Activated CD8-positive, alpha-beta T cell treated with anti-CD3 and anti-CD28 coated beads for 36 hours (primary cell): ENCODE measurements at places on chromosomes 4 and X.

GRCh38 chr4:76758290-76758882 is 139.6 kb downstream of the SOWAHB start:
- no peak for DNase-seq

DNA sequence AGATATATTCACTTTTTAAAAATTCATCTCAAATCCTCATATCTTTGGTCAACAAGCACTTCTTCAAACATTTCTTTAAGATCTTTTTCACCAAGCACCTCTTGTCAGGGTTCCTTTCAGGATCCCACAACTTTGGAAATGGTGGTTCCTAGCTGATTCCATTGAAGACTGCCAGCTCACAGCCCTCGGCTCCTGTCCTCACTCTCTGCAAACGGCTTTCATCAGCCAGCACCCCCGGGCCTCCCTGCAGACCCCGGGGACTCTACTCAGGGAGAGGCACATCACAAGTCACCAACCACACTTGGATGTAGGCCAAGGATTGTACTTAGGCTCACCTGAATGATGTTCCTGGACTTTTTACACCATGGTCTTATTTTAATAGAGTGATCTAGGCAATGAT is 20.0 kb downstream of the ZBTB33 start:
- no peak for DNase-seq

- DNase-seq, result no peak
Observed at GRCh38 chr4:39713691-39714090, 15.8 kb downstream of the UBE2K start.

DNA sequence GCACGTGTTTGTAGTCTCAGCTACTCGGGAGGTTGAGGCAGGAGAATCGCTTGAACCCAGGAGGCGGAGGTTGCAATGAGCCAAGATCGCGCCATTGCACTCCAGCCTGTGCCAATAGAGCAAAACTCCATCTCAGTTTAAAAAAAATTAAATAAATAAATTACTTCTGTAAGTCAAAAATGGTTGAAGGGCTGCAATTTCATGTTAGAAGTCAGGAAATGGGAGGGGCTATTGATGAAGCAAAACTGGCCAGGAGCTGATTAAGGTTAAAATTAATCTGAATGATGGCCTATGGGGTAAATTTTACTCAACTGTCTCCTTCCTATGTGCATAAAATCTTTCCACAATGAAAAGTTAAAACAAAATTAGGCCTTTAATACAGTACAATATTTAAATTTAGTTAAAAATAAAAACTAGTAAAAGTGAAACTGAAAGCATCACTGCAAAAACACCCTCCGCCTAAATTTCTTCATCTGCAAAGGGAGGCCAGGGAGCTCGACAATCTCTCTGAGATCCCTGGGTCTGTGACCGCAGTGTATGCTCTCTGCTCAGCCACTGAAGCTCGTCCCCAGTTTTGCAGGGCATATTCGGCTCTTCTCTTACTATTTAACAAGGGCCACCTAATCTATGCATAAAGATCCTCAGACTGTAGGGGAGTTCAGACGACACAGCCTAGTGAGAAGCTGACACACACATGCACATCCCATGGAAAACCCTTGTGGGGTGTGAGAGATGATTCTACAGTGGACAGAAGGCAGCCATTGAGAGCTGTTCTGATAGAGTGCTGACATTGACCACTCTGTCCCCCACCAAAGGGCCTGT is 57.2 kb downstream of the IRF2 start:
- DNase-seq, result peak; percentile 73

DNA sequence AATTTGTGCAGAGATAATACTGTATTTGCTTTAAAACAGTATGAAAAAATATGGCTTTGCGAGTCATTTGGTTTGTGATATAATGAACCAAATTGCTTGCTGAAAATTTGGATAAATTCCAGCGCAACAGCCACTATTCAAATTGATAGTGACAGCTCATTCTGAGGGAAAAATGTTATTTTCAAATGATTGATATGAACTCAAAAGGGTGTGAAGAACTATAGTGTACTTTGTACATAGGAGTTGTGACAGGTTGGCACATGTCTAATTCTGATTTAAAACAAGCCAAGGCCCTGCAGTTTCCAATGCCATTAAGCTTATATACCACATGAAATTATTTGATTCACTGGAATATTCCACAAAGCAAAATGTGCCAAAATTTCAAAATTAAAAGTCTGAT is 1628.9 kb upstream of the AGA start:
- DNase-seq, result no peak

DNA sequence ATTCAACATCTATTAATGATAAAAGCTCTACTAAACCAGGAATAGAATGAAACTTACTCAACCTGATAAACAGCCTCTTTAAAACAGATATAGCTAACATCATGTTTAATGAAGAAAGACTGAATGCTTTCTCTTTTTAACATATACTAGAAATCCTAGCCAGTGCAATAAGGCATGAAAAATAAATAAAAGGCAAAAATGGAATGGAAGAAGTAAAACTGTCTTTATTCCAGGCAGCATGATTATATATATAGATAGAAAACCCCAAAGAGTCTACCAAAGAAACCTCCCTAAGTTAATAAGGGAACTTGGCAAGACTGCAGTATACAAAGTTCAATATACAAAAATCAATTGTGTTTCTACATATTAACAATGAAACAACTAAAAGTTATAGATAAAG is 25.5 kb downstream of the WDFY3 start:
- DNase-seq, result no peak

GRCh38 chr4:114921191-114921590 is 192.2 kb downstream of the NDST4 start:
- DNase-seq, result no peak

DNA sequence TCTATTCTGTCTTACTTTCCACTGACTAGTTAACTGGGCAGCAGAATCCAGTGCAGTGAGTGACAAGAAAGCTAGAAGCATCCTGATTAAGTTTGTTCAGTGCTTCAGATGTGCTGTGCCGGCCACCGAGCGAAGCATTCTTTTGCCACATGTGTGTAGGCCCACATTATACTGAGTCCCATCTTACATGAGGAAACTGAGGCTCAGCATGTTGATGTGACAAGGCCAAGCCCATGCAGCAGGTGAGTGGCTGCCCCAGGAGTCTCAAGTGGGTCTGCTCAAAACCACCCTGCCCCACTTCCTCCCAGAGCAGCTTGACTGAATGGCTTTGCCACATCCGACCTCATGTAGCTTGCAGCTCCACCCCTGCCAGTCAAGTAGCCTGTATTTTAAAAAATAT is 50.5 kb downstream of the RHOH start:
- DNase-seq, result peak; percentile 80

- no peak for DNase-seq
Observed at GRCh38 chrX:123424546-123424945, 240.5 kb downstream of the GRIA3 start.

GRCh38 chrX:2503591-2504500 is 3.1 kb upstream of the DHRSX start:
- DNase-seq, result no peak

DNA sequence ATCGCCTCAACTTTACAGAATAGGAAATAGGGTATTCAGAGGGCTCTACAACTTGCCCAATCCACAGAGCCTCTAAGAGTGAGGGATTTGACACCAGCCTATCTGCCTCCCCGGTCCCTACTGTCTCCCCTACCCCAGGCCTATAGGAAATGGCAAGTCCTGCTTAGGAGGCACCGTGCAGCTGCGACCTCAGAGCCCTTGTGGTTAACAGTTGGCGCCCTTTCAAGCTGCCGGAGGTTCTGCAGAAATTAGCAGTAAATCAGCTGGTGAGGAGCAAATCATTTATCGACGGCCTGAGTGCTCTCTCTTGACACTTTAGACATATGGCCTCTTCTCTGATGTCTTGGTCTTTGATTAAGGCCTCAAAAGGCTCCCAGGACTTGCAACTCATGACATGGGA is 96.9 kb downstream of the CLNK start:
- DNase-seq, result peak; percentile 70

DNA sequence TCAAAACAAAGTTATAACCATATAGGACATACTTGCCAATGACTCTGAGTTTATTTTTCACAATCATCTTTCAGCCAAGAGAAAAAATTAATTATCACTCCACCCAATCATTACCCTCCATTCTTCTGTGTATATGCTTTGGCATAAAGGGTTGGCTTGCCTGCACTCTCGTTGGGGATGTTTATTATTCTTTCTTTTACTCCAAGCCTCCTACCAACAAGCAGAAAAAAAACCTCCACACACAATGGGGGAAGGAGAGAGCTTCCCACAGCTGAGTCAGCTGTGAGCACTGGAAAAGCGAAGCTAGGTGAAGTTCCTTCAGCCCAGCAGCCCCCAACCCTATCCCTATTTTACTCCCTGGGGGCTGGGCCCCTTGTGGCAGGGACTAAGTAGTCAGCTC is 1.5 kb downstream of the OPHN1 start:
- DNase-seq, result no peak

- peak; percentile 9 for DNase-seq
Observed at GRCh38 chrX:57528670-57529255, 63.0 kb upstream of the ZXDB start.

GRCh38 chrX:119201570-119201969 is 34.5 kb upstream of the PGRMC1 start:
- DNase-seq, result no peak

- DNase-seq, result no peak
Observed at GRCh38 chrX:15790769-15791290, 546 bp downstream of the ZRSR2 start.

DNA sequence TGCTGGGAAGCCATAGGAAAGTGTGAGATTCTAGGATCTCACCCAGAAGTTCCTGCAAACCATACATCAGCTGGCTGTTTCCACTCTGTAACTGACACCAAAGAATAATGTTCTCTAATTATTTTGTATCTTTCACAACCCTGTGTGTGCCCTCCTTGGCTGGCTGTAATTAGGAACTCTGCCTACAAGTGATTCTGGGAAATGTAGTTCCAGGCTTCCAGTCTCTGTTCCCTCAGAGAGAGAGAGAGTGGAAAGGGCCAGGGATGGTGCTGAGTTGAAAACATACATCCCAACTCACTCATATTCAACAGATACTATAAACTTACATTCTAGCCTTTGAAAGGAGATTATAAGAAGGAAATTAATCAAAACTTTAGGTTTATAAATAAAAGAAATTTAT is 57.5 kb upstream of the C1QTNF7 start:
- DNase-seq, result no peak

DNA sequence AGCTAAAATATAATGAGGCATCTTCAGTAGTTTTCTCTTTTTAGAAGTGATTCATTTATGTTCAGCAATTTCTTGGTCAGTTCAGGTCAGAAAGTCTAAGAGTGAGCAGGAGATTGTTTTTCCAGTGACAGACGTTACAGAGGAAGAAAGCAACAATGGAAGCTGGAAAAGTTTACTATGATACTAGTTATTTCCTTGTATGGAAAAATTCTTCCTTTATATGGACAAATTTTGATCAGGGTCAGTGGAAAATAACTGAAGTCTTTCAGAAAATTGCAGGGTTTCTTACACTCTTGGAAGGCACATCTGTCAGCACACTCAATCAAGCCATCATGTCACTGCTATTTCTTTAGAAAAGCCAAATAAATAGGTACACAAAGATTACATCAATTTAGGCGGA is 1120.7 kb downstream of the FAT4 start:
- DNase-seq, result no peak

GRCh38 chrX:73728602-73729001 is 165.6 kb downstream of the CHIC1 start:
- no peak for DNase-seq

GRCh38 chr4:140109737-140110136 is 44.2 kb downstream of the MAML3 start:
- no peak for DNase-seq

DNA sequence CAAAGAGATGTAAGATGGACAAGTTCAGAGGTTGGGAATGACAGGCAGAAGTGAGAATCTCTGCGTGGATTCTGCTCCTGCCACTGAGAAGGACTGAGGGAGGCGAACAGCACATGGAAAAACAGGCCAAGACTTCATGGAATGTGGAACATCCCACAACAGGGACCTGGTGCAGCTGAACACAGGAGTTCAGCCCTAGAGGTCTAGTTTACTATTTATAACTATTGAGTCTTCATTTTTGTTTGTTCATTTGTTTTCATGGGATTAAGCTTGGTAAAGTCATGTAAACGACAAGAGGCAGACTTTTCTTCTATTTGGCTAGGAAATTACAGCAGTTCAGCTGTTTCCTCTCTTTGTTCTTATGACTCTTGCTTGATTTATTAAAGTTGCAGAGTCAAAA is 234.5 kb downstream of the MAML3 start:
- DNase-seq, result no peak

DNA sequence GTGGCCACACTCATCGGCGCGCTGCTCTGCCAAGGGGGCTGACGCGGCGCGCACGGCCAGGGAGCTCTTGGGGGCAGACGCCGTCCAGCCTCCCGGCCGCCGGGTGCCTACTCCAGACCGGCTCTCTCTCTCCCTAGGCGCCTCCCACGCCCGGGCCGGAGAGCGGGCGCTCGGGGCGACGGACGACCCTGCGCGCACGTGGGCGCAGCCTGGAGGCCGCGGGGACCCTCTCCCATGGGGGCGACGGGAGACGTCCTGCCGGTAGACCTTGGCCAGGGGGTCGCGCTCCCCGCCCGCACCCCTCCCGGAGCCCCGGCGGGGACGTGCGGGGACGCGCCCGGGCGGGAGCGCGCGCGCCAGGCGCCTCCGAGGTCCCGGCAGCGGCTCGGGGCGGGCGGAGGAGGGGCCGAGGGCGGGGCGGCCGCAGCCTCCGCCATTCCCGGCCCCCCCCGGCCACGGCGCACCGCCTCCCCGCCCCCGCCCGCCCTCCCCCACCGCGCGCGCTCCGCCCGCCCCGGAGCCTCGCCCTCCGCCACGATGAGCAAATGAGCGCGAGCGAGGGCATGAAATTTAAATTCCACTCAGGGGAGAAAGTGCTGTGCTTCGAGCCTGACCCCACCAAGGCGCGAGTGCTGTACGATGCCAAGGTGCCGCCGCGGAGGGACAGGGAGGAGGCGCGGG is at the start of gene MSL3:
MSL3 (plus strand) TSS at position 519 of the 681 bp plus-strand sequence; CDS start at position 546, 27 bp downstream.
- peak; percentile 22 for DNase-seq

GRCh38 chr4:164894702-164895101 is 17.7 kb downstream of the APELA start:
- DNase-seq, result no peak

GRCh38 chr4:89303177-89303576 is 4.4 kb downstream of the GPRIN3 start:
- peak; percentile 72 for DNase-seq

GRCh38 chr4:41217374-41217773 is 3.0 kb upstream of the APBB2 start:
- DNase-seq, result no peak

DNA sequence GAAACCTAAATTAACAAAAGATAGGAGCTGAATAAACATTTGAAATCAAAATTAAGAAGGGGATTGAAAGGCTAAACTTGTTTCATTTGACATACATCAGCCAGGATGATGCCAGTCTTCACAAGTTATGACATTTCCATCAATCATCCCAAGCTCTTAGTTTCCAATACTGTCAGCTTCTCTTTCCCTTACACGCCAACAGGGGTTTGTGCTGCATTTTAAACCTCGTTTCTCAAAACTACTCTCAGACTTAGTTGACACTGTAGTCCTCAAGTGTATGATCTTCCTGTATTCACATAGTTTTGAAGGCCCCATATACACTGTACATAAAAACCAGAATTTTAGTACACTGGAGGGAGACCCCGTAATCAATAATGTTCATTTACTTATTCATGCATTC is 840 bp upstream of the P2RY10 start:
- no peak for DNase-seq
